Lung (tissue), 17 donors: ENCODE measurements at places on chromosomes 3 and 15. TPM values are rescaled to one million over a fixed set of nuclear protein-coding genes. Genes with fewer than 3 reads are reported as not detected.

GRCh38 chr3:128486681-128487537 is 6.1 kb downstream of the GATA2 start:
- peak overlapping the region; percentile 86 for H3K4me3 ChIP-seq
- H3K27me3 ChIP-seq = no peaks in the 10 kb centered on the region
- peaks cover 25% of the 10 kb centered on the region for H3K4me1 ChIP-seq
- no peaks in the 10 kb centered on the region for H3K36me3 ChIP-seq
- peak overlapping the region; percentile 93 for H3K27ac ChIP-seq

The PPP1R2 gene
- 26.2 TPM for polyA plus RNA-seq

- no peak overlapping the region for H3K27ac ChIP-seq
- no peak for DNase-seq
- H3K4me1 ChIP-seq = no peaks in the 10 kb centered on the region
- H3K4me3 ChIP-seq = no peak overlapping the region
- H3K27me3 ChIP-seq = no peaks in the 10 kb centered on the region
Measured at GRCh38 chr3:193522473-193522872, 32.2 kb downstream of the ATP13A4 start.

The MCF2L2 gene
- polyA plus RNA-seq = 0.26 TPM

DNA sequence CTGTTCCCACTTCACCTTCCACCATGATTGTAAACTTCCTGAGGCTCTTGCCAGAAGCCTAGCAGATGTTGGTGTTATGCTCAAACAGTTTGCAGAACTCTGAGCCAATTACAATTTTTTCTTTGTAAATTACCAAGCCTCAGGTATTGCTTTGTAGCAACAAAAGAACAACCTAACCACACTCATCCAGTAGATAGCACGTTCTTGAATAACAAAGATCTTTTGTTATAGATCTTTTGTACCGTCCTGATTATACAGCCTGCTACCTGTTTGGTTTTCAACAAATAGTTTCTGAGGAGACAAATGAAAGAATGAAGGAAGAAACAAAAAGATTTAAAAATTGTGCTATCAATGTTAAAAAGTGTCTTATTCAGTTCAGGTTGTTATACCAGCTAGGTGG is 474.7 kb upstream of the ALCAM start:
- H3K4me3 ChIP-seq = no peak overlapping the region
- H3K4me1 ChIP-seq = no peaks in the 10 kb centered on the region
- DNase-seq = no peak
- H3K27me3 ChIP-seq = no peaks in the 10 kb centered on the region
- H3K36me3 ChIP-seq = no peaks in the 10 kb centered on the region
- no peak overlapping the region for H3K27ac ChIP-seq

DNA sequence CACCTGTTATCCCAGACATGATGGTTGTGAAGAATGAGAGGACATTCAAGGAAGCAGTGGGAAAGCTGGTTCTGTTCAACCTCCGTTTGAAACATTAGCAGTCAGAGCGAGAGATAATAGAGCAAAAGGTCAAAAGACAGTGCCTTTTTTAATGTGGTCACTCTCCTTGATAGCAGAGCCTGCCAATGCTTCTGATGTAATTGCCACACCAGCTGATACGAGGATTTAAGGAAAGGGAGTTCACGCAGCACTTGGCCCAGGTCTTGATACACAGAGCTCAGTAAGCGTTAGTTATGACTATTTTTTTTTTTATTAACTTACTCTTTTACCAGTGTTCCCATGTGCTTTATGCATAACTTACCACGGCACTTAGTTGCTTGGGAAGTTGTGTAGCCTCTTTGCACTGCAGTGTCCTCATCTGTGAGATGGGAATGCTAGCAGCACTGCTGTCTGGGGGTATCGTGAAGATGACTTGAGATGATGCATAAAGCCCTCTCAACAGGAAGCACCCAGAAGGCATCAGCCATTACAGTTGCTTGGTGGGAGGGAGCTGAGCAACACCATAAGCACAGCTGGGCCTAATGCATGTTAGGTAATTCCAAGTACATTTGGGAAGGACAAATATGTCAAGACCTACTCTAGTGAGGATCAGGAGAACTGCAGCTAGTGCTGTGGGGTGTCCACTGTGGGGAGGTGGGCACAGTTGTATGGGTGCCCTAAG is 123.3 kb upstream of the RASGRP1 start:
- no peak for DNase-seq
- no peaks in the 10 kb centered on the region for H3K27me3 ChIP-seq
- no peak overlapping the region for H3K4me3 ChIP-seq
- no peak overlapping the region for H3K27ac ChIP-seq

The GP5 gene
- 0.25 TPM for polyA plus RNA-seq

DNA sequence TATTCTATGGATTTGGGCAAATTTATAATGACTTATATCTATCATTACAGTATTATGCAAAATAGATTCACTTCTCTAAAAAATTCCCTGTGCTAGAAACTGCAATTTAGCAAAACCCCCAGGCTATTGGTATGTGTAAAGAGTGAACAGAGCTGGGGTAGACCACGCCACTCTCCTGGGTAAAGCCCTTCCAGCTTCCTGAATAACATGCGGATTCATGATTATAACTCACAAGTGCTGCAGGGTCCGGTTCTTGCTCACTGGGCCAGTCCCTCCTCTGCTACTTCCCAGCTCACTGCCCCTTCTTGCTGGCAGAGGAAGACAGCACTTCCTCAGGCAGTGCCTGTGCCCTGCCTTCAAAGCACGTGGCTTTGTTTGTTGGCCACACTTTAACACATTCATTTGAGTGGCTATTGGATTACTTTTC is 4.1 kb downstream of the CD80 start:
- H3K4me1 ChIP-seq = no peaks in the 10 kb centered on the region
- no peak overlapping the region for H3K4me3 ChIP-seq

- H3K36me3 ChIP-seq = no peaks in the 10 kb centered on the region
- H3K4me1 ChIP-seq = peaks cover 6% of the 10 kb centered on the region
- no peak overlapping the region for H3K27ac ChIP-seq
- no peak overlapping the region for H3K4me3 ChIP-seq
- no peaks in the 10 kb centered on the region for H3K27me3 ChIP-seq
- no peak for DNase-seq
Measured at GRCh38 chr3:30583973-30584372, 22.4 kb upstream of the TGFBR2 start.

DNA sequence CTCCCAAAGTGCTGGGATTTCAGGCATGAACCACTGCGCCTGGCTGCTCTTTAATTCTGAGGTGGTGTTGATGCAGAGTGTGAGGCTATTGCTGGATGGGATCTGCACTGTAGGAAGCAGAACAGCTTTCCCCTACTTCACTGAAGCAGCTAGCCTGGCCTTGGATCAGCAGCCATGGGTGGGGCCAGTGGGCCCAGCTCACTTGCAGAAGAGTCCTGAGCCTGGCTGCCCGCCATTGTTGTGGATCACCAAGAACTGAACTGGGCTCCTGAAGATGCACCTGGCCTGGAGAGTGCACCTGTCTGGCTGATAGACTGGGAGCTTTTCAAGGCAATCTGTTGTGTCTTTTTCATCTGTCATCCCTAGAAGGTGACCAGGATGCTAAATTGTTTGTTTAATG is 11.9 kb downstream of the TLNRD1 start:
- no peaks in the 10 kb centered on the region for H3K27me3 ChIP-seq
- no peak for DNase-seq
- no peak overlapping the region for H3K27ac ChIP-seq
- H3K4me1 ChIP-seq = no peaks in the 10 kb centered on the region

DNA sequence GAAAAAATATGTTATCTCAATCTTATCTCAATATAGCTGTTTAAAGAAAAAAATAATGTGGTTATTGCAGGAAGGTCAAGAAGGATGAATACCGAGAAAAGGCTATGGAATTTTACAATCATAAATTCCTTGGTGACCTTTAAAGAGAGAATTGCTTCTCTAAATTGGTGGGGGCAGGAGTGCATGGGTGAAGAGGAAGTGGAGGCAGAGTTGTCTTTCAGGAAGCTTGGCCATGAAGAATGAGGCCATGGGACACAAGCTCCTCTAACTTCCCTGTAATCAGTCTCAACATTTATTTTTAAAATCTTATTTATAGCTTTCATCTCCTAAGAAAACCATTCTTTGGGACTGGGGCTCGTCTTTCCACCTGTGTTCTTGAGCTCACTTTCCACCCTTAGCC is 22.4 kb upstream of the ALDH1A2 start:
- no peaks in the 10 kb centered on the region for H3K4me1 ChIP-seq
- no peak overlapping the region for H3K4me3 ChIP-seq
- H3K27me3 ChIP-seq = no peaks in the 10 kb centered on the region
- no peak for DNase-seq
- no peaks in the 10 kb centered on the region for H3K36me3 ChIP-seq
- H3K27ac ChIP-seq = no peak overlapping the region

The AADACL2 gene
- not detected for polyA plus RNA-seq
